ENCODE measurements at places on chromosomes 13 and 19.

- DNase-seq, result no peak
These were observed 91.3 kb downstream of the UQCRFS1 start for GRCh38 chr19:29121684-29122083.

DNA sequence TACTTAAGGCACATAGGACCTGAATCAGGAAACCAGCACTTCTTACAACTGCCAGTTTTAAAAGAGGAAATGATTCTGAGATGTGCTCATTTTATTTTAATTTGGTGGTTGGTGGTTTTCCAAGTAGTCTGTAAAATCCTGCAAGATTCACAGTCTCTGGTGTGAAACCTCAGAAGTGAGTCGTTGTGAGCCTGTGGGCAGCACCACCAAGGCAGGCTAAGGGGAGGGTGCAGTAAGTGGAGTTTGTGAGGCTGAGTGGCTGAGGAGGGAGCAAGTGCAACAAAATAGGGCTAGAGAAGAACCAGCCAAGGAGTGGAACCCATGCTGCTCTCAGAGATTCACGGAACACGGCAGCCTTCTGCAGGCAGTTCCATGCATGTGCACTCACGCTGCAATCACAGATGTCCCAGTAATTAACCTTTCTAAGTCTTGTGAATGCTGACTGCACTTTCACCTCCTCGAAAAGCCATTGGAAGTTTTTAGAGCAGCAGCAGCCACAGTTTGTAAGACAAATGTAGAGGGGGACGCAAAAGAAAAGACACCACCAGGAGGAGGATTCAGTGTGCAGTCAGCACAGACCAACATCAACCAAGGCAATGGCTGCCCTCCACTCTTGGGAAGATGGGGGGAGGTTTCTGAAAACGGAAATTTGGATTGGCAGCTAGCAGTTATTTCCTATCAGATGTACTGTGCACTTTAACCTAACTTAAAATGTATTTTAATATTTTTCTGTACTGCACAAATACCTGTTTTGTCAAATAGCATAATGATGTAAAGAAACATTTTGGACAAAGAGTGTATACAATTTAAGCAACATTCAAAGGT is 44.9 kb downstream of the ESD start:
- peak; percentile 11 for DNase-seq

GRCh38 chr13:110651726-110652230 is 36.4 kb downstream of the NAXD start:
- no peak for DNase-seq

GRCh38 chr13:21541271-21541670 is 62.7 kb downstream of the MICU2 start:
- DNase-seq, result no peak

DNA sequence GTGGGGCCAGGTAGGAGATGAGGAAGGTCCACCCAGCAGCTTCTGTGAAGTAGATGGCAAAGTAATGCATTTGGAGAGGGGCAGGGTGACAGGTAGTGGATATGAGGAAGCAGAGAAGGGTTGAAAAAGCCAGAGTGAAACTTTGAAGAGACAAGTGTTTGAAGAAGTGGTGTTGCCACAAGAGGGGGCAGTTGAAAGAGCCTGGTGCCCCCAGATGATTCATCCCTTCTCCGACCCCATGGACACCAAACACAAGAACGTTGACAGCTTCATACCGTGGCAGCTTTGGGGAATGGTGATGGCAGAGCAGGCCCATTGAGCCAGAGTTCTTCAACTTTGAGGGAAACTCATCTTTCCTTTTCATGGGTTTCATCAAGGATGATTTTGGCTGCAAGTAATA is 19.9 kb downstream of the IFNL3 start:
- DNase-seq, result no peak

- DNase-seq, result no peak
These were observed 5.3 kb downstream of the SPPL2B start for GRCh38 chr19:2333807-2334211.

DNA sequence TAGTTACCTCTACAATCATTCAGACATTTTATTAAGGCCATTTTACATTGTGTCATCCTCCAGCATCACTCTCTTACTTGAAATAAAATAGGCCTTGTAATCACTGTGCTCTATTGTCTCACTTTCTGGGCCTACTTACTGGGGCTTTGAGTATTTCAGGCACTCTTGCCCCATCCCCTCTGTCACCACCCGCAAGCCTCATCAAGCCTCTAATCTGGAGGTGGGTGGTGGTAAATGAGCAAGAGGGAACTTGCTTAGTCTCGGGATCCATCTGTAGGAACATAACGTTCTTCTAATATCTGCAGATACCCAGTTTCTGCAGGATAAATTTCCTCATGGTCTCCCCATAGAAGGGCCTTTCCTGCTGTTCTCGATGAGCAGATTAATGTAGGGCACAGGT is 19.4 kb upstream of the GPR18 start:
- no peak for DNase-seq

DNA sequence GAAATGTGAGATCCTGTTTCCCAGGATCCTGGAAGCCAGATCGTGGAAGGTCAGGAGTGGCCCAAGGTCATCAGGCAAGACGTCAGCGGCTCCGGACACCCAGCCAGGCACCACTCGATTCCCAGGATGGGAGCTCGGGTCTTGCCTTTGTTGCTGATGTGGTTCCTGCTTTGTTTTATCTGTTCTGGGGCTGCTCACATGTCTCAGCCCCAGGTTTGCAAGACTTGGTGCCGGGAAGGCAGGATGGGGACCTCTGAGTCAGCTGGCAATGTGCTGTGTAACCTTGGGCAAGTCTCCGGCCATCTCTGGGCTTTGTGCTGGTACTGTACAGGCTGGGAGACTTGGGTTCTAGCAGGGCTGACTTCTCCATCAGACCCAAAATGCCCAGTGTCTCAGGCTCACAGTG is 1.4 kb upstream of the FCHO1 start:
- DNase-seq, result no peak

DNA sequence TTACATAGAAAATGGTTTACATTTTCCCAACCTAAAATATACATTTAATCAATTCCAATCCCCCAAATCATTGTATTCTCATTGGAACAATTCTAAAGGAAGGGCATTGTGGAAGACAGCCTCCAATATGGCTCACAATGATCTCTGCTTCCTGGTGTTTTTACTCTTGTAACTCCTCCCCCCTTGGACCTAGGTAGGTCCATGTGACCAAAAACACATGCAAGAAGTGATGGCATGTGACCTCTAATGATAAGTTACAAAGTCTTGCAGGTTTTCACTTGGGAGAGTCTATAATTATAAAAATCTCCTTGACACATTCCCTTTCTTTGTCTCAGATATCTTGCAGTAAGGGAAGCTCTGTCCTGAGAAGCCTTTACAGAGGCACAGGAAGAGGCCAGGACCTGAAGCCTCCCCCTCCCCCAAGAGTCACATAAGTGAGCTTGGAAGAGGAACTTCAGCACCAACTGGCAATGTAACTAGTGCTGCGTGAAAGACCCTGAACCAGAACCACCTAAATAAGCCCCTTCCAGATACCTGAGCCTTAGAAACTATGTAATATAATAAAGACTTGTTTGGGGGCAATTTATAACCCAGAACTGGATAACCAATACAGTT is 816.2 kb upstream of the ATXN8OS start:
- no peak for DNase-seq

DNA sequence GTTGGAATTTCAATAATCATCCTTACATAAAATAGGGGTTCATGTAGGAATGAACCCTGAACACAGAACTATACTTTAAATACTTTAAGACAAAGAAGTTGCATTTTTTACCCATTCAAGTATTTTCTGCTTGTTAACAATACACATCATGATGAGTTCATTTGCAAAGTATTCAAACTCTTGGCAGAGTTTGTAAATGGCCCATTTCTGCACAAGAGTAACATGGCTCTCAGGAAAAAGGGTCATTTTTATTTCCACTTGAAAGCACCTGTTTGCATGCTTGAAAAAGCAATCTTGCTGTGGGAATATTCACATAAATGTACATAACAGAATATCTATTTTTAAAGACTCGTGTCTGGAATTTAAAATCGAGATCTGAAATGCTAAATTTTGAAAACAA is 18.1 kb downstream of the ESD start:
- no peak for DNase-seq

- no peak for DNase-seq
These were observed 12.1 kb upstream of the LGALS14 start for GRCh38 chr19:39692166-39692565.

GRCh38 chr13:111429064-111429558 is 108.7 kb downstream of the TEX29 start:
- DNase-seq, result no peak

DNA sequence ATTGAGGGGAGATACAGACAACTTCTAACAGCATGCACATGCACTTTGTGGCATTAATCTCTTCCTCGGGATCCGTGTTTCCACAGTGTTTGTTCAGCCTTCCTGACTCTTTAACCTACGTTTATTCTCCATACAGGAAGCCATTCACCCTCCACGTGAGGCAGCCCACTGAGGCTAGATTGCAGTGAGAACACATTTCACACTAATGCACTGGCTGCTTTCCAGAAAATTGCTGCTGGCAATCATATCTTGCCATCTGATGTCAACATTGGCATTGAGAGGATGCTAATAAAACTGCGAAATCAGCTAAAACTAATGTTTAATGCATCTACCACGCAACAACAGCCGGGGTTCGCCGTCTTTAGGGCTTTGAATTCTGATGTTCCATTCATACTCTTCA is 30.0 kb downstream of the DCLK1 start:
- DNase-seq, result no peak

DNA sequence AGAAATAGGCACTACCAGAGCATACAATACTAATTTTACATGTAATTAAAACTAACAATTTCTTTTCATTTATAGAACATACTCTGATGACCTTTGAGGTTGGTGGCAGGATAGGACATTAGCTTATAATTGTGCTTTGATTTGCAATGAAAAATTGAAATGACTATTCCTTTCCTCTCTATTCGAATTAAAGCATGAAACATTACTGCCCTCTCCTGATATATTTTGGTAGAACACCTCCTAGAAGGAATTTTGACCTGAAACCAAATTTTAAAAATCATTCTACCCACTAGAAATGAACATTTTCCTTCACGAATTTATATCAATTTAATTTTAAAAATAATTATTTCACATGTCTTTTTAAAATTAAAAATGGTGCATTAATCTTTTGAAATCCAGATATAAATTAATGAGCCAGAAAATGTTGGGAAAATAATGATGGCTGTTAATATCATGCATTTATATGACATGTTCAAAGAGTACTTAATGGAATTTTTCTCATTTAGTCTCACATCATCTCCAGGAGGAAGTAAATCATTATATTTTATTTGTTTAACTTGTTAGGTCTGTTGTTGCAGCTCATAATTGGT is 556.3 kb upstream of the ARGLU1 start:
- DNase-seq, result no peak

- DNase-seq, result no peak
These were observed 620.9 kb upstream of the KLF12 start for GRCh38 chr13:74755065-74755464.

DNA sequence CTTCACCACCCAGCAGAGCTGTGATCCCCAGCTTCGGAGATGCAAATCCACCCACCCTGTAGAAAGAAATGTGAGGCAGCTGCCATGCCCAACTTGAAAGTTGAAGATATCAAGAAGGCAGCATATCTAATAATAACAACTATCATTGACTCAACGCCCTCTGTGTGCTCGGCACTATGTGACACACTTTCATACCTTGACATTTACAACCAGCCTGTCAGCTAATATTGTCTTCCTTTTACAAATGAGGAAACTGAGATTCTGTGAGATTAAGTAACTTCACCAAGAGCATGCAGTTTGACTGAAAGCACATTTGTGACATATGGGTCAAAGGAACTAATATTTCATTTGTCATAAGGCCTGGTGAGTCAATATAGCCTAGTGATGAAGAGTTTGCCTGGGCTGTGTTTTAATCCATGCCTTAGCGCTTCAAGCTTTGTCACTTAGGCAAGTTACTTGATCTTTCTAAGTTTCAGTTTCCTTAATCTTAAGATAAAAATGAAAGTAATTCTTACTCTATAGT is 137.0 kb downstream of the FLT1 start:
- DNase-seq, result no peak
